ENCODE measurements at places on chromosomes 11 and 22. TPM values are rescaled to one million over a fixed set of nuclear protein-coding genes. Genes with fewer than 3 reads are reported as not detected.
A peak's percentile ranks its signal among the peaks of the same experiment; 100 is the strongest.

The CECR2 gene
- total RNA-seq: 4.0 TPM

The ATP6V1E1 gene
- total RNA-seq: 202 TPM

DNA sequence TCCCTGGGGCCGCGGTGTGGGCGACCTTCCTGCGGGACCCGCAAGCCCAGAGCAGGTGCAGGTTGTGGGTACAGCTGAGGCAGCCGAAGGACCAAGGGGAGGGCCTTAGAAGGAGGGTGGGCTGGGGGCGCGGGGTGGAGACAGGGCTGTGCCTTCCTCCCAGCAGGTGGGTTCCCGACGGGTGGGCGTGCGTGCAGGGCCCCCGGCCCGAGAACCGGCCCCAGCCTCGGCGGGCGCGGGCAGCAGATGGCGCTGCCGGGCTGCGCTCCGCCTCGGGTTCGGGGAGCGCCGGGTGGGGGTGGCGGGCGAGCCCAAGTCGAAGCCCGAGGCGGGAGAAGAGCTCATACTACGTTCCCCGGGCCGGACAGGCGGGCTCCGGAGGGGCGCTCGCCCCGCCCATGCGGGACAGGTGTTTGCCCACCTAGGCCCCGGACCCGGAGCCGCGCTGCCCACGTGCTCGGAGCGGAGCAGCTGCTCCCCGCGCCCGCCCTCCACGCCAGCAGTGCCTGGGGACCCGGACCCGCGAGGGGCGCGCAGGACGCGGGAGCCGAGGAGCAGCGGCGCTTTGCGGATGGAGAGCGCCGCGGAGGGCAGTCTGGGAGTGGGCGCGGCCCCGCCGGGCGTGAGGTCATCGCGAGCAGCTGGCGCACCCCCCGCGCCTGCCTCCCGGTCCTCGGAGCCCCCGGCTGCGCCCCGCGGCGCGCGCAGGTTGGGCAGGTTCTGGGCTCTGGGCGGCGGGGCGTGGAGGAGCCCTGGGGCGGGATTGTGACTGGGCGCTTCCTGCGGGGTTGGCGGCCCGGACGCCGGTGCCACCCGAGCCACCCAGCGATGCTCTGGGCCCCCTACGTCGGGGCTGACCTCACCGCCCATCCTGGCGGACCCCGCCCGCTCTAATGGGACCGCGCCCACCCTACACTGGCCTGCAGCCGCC, 25.3 kb downstream of the DUSP8 start:
- H3K36me3 ChIP-seq: no peaks in the 10 kb centered on the region
- H3K4me3 ChIP-seq: peak overlapping the region; percentile 43
- DNase-seq: no peak
- H3K27me3 ChIP-seq: peaks cover 9% of the 10 kb centered on the region
- no peaks in the 10 kb centered on the region for H3K4me1 ChIP-seq

DNA sequence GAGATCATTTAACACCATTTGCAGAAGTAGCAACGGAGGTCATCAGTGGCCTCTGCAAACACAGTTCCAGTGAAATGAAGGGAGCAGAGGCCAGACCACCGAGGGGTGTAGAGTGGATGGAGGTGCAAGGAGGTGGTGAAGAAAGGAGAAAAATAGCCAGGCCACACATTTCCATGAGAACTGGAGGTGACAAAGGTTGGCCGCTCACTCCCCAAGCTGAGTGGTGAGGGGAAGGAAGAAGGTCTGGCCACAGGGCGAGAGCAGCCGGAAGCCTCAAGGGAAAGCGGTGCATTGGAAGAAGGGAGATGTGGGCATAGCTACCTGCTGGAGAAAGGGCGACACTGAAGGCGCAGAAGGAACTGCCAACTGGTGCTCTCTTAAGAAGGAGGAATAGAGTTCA, 20.1 kb upstream of the TMPRSS4 start:
- no peak overlapping the region for H3K27ac ChIP-seq
- H3K4me1 ChIP-seq: peaks cover 10% of the 10 kb centered on the region
- H3K27me3 ChIP-seq: no peaks in the 10 kb centered on the region
- no peak overlapping the region for H3K4me3 ChIP-seq
- no peak for DNase-seq
- H3K36me3 ChIP-seq: no peaks in the 10 kb centered on the region

GRCh38 chr11:86740628-86741483, 59.5 kb upstream of the PRSS23 start:
- H3K4me1 ChIP-seq: peaks cover 55% of the 10 kb centered on the region
- peak overlapping the region; percentile 90 for H3K27ac ChIP-seq
- no peaks in the 10 kb centered on the region for H3K27me3 ChIP-seq
- no peaks in the 10 kb centered on the region for H3K36me3 ChIP-seq
- no peak overlapping the region for H3K4me3 ChIP-seq

- no peaks in the 10 kb centered on the region for H3K36me3 ChIP-seq
- no peak overlapping the region for H3K27ac ChIP-seq
- no peaks in the 10 kb centered on the region for H3K4me1 ChIP-seq
- no peaks in the 10 kb centered on the region for H3K27me3 ChIP-seq
- no peak overlapping the region for H3K4me3 ChIP-seq
Observed at GRCh38 chr11:23151819-23152218, 291.5 kb upstream of the CCDC179 start.
